Activated CD4-positive, alpha-beta T cell treated with anti-CD3 and anti-CD28 coated beads, Interleukin-2, amount 50 U/mL, for 48 hours (primary cell): ENCODE measurements at places on chromosomes 1 and 21.

DNA sequence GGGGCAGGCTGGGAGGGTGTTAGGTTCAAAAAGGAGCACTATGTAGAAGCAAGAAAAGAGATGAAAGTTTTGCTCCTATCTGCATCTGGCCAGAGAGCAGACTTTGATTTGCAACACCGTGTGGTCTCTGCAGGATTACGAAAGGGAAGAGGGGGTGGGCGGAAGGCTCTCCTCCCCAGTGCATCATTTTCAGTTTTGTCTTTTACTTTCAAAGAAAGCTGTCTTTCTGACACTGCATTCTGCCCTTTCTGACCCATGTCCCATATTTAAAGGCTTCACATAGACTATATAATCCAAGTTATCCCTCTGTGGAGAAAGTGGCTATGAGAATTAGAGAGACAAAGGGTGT is 126.5 kb downstream of the RHOU start:
- DNase-seq, result no peak

DNA sequence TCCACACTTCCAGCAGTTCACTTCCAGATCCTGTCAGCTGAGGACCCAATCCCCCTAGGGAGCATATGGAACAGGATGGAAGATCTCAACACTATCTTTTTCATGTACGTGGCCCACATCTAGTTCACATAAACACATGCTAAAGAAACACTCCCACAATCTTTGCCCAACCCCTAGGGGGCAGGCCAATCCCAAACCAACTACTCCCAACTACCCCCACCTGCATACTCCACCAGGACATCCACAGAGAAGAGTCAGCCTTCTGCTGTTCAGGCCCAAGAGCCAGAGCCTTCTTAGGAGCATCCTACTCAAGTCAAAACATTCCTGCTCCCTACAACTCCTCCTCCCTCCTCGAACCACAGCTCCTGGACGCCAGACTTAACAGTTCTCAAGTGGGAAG is 5.6 kb upstream of the SLC5A9 start:
- no peak for DNase-seq

DNA sequence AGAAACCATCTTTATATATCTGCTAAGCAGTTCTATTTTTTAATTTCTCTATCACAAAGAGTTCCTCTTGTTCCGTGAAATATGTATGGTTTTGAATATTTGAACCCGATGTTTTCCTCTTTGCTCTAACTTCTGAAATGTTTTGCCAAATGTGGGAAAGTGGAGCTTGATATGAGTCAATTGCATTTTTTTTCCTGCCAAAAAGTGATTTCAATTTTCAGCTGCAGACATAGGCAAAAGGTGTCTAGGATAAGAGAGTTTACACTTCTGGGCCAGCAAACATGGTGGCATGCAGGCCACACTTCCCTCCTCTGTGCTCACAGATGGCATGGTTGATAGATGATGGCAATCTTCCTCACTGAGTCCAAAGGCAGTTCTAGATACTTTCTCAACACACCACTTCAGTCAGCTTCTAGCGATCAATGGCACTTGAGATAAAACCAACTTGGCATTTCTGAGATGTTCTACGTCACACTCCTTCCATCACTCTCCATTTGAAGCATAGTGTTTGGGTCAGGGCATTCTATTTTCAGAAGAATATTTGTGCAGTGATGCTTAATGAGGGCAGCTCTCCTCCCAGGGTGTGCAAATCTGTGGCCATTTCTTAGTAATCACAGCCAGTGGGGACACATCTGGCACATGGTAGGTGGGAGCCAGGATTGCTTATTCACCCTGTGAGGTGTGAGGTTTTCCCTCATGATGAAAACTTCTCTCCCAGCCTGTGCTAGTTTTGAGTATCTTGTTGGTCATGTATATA is 54.4 kb upstream of the SCAF4 start:
- no peak for DNase-seq

DNA sequence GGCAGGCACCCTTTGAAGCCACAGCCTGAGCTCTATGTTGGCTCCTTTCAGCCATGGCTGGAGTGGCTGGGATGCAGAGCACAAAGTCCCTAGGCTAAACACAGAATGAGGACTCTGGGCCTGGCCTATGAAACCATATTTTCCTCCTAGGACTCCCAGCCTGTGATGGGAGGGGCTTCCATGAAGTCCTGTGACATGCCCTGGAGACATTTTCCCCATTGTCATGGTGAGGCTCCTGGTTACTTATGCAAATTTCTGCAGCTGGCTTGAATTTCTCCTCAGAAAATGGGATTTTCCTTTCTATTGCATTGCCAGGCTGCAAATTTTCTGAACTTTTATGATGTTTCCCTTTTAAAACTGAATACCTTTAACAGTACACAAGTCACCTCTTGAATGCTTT is 61.3 kb downstream of the VCAM1 start:
- no peak for DNase-seq

DNA sequence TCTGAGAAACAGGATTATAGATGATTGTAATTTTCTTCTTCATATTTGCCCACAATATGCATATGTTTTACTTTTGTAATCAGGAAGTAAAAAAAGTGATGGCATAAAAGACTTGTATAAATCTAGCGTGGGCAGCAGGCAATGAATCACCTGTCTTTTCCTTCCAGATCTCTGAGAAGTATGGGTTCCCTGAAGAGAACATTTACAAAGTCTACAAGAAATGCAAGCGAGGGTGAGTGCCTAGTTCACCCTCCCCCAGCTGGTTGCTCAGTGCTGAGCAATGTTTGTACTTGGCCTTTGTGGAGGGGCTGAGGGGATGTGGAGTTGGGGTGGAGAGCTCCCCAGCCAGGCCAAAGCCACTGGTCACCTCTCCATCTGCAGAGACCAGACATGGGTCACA is 30.7 kb downstream of the GRHL3 start:
- DNase-seq, result peak; percentile 24

DNA sequence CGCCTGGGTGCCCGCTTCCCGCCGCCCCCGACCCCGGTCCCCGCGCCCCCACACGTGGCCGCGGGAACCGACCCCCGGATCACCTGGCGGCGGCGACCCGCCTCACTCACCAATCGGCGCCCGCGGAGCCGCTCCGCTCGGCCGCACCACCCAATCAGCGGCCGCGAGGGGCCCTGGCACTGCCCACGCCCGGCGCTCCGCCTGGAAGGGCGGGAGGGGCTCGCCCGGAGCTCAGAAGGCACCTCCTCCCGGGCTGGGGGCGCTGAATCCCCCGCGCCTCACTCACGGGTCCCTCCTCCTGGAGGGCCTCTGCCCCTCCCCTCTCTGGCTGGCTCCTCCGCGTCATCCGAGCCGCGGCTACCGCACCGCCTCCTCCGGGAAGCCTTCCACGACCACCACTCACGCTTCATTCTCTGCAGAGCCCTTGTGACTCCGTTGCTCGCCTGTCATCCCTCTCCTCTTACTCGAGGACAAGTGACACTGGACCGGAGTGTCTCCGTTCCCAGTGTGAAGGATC is 374 bp downstream of the SH2D5 start:
- peak; percentile 58 for DNase-seq

GRCh38 chr1:943545-944340 is 15.3 kb downstream of the NOC2L start:
- no peak for DNase-seq

DNA sequence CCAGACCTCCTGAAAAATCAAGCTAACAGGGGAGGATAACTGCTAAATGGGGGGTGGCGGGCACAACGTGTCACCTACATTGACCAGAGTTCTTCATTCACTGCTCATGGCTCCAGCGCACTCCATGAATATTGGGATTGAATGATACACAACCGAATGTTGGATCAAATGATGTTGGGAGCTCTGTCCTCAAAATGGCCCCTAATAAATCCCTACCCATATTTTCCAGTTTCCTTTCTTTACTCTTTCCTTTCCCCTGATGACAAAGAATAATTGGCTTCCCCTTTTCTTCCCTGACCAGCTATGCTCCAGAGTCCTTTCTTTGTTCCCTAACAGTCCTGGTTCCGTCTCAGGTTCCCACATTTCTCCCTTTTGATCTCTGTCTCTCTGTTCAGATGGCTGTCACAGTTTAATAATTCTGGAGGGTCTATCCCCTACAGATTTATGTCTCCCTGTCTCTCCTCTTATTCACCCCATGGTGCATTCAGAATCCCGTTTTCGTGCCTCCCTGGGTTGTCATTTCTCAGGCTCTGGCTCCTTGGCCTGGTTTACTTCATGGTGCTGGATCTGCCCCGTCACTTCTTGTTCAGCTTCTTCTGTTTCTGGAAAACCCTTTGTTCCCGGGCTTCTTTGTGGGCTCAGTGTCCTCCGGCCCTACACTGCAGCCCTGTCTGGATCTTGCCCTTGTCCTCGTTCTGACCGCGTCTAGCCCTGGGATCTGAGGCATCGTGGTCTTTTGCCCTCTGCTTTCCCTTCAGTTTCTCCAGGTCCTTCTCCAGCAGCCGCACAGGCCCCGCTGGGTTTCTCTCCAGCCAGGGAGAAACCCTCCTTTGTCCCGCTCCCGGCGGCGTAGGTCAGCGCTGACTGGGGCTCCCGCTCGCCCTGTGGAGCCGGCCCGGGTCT is 78.3 kb downstream of the NDUFS5 start:
- DNase-seq, result no peak

GRCh38 chr1:85148524-85149250 is 52.1 kb downstream of the SYDE2 start:
- DNase-seq, result no peak

- no peak for DNase-seq
Observed at GRCh38 chr1:10761503-10762152, 34.8 kb downstream of the CASZ1 start.

DNA sequence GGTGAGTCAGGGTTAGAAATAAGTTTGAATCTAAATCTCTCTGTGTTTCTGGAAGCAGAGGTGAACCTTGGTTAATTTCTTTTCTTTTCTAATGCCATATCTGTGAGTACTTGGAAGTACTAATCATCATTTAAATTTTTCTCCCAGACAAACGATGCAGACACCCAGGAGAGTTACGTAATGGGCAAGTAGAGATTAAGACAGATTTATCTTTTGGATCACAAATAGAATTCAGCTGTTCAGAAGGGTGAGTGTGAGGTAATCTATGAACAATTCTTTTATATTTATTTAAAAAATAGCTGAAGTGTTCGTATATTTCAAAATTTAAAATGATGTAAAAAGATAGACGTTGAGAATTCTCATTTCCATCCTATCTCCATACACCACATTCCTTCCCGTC is 11.2 kb downstream of the C4BPA start:
- no peak for DNase-seq

DNA sequence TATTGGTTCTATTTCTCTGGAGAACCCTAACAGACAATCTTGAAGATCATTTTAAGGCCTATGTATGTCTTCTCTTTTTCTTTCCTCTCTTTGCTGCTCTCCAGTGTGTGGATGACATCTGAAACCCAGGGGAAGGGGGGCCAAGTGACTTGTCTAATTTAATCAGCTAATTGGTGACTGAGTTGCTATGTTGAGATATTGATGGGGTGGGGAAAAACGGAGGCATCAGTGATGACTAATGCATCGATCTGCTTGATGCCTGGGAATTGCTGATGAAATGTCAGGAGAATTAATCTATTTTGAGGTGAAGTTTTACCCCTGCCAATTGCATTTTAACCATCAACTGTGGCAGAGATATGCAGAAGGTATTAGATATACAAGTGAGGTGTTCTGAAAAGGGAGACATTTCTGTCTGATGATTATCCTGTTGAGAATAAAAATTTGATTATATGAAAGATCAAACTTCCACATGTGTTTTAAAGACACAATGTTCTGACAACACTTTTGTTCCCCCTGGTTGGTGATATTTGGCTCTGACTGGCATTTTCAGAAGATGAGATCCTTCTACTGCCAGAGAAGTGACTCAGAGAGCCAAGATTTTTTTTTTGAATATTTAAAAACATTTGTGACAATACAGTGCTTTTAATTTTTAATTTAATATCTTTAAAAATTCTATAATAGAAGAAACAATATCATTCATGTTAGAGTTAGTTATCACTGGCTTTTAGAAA is 18.7 kb upstream of the PTGFR start:
- DNase-seq, result no peak

- peak; percentile 64 for DNase-seq
Observed at GRCh38 chr1:6634371-6635052, 9.8 kb downstream of the THAP3 start.

GRCh38 chr1:11735531-11735853 is 444 bp upstream of the AGTRAP start:
- DNase-seq, result no peak
